AG09309 (cell line): ENCODE measurements at places on chromosomes 13 and 19.
A peak's percentile ranks its signal among the peaks of the same experiment; 100 is the strongest.

DNA sequence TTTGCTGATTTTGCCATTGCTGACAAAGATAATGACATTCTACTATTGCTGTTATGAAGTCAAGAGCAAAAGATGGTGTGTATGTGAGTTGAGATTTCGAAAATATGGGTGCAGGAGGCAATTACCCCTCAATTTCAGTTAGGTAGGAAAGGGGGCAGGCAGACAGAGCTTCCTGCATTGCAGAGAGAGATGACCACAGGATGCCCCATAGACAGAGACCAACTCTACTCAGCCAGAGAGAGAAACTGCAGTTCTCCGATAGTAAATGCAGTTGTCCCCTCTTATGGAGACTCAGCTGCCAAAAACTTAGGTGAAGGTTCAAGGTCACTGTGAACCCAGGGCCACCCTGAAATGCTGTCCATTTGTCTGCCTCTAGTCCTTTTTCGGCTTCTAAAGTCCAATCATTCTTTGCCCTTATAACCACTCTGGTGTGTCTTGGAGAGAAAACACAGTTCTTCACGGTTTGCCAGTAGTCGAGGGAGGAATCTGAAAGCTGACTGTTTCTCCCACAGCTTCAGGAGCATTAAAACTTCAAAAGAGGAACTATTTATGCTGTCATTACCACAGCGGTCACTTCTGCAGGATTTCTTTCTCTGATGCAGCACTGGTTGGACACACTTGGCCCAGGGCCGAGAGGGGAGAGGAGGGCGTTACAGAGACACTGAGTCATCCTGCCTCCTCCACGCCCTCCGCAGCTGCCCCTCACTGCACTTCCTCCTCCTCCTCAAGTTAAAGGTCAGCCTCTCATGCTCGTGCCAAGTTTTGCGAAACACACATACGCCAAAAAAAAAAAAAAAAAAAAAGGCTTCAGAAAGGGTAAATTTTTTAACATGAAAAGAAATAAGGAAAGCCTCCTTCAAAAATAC, 264.3 kb downstream of the FOXO1 start:
- peak; percentile 86 for DNase-seq

DNA sequence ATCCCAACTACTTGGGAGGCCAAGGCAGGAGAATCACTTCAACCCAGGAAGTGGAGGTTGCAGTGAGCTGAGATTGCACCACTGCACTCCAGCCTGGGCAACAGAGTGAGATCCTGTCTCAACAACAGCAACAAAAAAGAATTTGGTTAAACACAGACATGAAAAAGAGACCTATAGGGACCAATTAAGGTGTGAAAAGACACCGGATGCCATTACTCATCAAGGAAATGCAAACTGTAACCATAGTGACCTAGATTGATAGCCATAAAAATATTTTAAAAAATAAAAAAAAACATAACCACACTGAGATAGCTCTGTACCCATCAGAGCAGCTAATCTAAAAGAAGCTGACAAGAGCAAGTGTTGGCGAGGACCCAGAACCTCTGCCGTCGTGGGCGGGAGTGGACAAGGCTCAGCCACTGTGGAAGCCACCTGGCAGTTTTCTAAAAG, 37.1 kb upstream of the ISYNA1 start:
- no peak for DNase-seq

DNA sequence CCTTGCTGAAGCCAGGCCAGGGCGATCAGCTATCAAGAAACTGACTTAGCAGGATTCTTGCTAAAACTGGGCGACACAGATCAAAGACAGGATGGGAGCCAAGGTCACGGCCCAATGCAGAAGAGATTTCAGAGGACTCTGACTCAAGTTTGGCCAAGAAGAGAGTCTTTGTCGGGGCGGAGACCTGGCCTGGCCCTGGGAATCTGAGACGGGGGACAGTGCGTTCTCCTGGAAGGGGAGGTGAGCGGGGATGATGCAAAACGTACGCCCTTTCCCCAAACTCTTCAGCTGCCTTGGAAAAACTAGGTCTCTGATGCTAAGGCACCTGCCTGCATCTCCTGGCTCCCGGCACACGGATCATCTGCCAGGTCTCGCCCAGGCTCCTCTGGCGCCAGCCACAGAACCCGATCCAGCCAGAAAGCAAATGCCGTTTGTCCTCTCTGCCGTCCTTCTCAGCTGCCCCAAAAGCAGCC, 9.8 kb downstream of the MVB12A start:
- no peak for DNase-seq

GRCh38 chr19:6491802-6492592, 10.1 kb downstream of the TUBB4A start:
- DNase-seq, result no peak

DNA sequence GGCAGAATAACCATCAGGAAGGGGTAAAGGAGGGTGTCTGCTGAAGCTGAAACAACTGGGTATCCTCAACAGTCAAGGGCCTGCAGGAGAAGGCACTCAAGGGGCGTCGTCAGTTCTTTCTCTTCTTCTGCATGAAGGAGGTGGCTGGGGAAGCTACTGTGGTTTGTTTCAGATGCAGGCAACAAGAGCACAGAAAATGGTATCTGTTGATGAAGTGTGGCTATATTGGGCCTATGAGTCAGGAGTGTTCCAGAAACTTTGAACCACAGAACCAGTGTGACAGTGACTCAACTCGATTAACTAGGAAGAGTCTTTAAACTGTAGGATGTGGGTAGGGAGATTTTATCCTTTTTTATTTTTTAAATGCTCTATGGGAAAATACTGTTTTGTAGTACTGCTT, 686.3 kb downstream of the FGF9 start:
- no peak for DNase-seq

- no peak for DNase-seq
Observed at GRCh38 chr19:56933014-56933705, 92.6 kb upstream of the PEG3 start.

DNA sequence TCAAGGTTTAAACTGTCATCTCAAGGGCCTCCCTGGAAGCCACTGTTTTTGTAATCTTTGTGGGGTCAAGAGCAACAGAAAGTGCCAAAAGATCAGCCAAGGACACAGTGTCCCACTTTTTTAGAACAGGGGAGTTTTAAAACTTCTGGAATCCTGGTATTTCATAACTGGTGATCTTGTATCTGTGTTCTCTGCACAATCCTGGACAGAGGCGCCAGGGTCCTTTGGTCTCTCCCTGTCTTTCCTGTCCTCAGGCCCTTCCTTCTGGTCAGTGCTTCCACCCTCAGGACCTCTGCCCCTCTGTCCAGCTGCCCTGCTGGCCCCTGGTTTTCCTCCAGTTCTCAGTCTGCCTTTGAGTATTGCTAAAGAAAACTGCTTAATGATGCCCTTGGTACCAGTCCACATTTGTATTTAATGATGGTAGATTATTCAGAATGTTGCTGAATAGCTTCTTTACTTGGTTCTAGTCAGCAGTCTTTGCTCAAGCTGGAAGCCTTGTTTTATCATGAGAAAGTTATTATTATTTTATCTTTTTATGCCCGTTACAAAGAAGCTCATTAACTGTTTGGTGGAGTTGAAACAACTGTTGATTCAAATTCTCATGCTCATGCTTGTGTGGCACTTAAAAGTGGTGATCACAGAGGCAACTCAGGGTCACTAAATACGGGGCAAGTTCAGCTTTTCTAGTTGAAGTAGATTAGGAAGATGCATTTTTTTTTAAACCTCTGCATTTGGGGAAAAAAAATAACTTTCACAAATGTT, 47.5 kb downstream of the WASF3 start:
- no peak for DNase-seq

DNA sequence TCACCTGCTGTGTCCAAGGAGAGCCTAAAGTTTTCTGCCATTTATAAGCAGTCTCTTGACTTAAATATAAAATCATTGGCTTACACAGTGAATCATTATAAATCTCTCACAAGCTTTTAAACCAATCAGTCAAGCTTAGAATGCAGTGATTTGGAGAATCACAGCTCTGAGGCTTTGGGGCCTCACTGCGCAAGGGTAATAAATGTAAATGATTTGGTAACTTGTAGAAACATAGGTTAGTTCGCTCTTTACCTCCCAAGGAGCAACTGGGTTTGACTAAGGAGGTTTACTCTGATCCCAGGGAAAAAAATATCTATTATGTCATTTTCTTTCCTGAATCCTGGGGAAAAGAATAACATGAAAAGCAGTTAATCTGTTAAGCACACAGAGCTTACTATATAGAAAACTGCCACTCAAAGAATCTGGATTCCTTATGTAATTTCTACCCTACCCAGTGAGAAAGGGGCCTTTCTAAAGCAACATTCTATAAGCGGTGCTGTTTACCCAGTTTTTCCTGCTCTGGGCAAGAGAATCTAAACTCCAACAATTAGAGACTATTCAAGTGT, 128.2 kb downstream of the MZT1 start:
- no peak for DNase-seq

DNA sequence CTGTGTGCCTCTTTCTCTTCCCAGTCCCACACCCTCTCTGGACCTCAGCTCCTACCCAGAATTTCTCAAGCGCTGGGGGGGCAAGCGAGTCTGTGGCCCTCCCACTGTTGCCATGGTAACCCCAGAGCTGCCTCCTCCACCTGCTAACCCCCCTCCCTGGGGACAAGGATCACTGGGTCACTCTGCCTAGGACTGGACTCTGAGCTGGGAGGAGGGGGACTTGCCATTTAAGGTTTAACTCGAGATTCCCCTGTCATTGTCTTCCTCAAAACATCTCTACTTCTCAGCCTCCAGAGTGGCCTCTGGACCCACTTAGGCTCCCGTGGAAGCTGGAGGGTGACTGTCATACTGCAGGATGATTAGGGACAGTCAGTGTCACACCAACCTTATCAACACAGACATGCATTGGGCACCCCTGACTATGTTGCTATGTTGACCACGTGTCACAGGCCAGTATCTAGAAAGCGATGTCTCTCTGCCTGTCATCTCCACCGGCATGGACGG, 2.2 kb downstream of the PALM3 start:
- DNase-seq, result no peak

- no peak for DNase-seq
Observed at GRCh38 chr19:35228177-35228930, at the start of gene FAM187B. TSS of gene FAM187B (minus strand) at chr19:35228739. CDS start at chr19:35228680, 59 bp downstream.

DNA sequence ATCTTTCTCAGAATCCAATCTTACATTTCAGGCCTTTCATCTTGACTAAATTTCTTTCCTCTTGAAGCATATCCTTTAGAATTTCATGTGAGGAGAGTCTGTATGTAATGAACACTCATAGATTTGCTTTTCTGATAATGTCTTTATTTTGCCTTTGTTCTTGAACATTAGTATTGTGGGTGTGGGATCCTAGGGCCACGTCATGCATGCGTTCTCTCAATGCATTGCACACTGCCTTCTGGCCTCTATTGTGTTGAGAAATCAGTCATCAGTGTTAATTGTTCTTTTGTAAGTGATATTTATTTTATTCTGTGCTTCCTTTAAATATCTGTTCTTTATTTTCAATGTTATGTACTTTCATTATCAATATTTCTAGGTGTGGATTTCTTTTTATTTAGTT, 364.9 kb downstream of the OXGR1 start:
- no peak for DNase-seq

- DNase-seq, result no peak
Observed at GRCh38 chr19:44808463-44809371, at the start of gene BCAM. TSS of gene BCAM (plus strand) at chr19:44809103. CDS start at chr19:44809125, 22 bp downstream.

GRCh38 chr13:41547251-41548000, 90.1 kb downstream of the RGCC start:
- DNase-seq, result peak; percentile 18

GRCh38 chr13:62320129-62321108, 904.8 kb upstream of the PCDH20 start:
- DNase-seq, result no peak

GRCh38 chr13:51235186-51235585, 13.0 kb downstream of the FAM124A start:
- DNase-seq, result no peak

DNA sequence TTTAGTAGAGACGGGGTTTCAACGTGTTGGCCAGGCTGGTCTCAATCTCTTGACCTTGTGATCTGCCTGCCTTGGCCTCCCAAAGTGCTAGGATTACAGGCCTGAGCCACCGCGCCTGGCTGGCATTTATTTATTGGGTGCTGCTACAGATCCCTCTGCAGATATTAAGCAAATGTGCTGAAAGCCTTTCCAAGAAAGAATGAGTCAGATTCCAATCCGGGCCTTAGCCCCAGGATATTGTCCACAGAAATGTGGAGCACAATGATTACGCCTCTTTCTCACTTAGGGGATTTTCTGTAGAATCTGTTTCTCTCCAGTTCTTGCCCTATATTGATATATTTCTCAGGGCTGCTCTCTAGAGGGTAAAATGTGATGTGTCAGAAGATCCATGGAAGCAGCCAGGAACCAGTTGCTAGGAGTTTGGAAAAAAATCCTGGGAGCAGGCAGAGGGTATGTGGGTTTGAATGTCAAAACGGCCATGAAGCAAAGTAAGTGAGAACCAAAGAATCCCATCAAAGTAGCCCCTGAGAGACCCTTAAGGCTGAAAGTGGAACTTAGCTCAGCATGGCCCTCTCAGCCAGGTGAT, 24.8 kb upstream of the IGFL4 start:
- peak; percentile 31 for DNase-seq

DNA sequence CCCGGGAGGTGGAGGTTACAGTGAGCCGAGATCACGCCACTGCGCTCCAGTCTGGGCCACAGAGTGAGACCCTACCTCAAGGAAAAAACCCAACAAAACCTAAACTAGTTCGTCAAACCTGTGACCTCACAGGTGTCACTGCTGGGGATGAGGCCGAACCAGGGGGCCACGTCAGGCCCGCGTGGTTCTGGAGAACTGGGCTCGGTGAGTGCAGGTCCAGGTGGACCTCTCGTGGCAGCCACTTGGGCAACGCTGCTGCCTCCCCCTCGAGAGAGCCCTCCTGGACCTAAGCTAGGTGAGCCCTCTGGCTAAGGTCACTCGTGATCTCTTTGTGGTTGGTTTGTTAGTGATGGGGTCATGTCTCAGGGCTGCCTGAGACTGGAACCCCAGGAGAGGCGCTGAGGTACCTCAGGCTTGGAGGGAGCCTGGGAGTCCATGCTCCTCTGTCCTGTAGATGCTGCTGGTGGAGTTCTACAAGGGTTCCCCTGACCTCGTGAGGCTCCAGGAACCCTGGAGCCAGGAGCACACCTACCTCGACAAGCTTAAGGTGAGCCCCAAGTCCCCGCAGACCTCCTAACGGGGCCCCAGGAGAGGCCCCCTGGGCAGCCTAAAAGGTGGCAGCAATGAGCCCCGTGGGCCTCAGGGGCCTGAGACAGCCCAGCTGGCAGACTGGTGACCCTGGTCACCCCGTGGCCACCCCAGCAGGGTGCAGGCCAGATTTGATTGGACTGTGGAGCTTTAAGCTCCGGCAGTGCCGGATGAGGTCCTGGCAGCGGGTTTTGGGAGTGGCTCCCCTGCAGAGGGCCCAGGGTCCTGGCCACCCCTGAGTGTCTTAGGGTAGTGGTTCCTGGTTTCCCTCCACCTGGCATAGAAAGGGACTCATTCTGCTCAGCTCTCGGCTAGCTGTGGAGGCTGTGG, 15.6 kb downstream of the MPND start:
- DNase-seq, result no peak

GRCh38 chr13:88704600-88705275, 1033.6 kb downstream of the SLITRK5 start:
- DNase-seq, result no peak

- no peak for DNase-seq
Observed at GRCh38 chr13:109699628-109700071, 86.7 kb downstream of the IRS2 start.

DNA sequence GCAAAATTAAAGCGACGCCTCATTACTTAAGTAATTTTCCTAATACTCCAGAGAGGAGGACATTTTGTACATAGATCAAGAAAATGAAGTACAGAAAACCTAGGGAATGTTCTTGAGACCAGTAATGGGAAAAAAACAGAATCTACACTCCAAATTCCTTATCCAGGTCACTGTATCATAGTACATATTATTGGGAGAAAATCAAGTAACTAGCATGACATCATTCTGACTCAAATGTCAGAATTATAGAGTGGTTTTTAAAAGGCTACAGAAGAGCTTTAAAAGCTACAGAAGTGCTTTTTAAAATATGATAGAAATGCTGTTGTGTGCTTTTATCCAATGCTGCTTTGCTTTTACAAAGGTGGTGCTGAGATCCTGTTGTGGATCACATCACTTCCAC, 86.3 kb upstream of the SLC15A1 start:
- DNase-seq, result no peak
